Activated CD8-positive, alpha-beta memory T cell treated with anti-CD3 and anti-CD28 coated beads for 4 hours (primary cell): ENCODE measurements at places on chromosomes 5 and 9.

DNA sequence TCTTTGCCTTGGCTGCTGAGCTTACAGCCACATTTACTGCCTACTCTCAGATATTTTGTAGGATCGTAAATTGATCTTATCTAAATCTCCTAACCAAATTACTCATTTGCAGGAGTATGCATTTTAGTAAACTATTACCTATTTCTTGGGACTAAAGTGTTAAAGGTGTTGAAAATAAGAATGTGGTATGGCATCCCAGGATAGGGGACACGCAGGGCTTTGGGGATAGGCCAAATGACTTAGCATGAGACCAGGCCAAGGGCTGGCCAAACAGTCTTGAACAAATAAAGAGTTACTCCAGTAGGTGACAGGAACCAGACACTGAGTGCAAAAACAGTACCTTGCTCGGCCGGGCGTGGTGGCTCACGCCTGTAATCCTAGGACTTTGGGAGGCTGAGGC lies 25.1 kb downstream of the TBC1D2 start:
- no peak for DNase-seq

DNA sequence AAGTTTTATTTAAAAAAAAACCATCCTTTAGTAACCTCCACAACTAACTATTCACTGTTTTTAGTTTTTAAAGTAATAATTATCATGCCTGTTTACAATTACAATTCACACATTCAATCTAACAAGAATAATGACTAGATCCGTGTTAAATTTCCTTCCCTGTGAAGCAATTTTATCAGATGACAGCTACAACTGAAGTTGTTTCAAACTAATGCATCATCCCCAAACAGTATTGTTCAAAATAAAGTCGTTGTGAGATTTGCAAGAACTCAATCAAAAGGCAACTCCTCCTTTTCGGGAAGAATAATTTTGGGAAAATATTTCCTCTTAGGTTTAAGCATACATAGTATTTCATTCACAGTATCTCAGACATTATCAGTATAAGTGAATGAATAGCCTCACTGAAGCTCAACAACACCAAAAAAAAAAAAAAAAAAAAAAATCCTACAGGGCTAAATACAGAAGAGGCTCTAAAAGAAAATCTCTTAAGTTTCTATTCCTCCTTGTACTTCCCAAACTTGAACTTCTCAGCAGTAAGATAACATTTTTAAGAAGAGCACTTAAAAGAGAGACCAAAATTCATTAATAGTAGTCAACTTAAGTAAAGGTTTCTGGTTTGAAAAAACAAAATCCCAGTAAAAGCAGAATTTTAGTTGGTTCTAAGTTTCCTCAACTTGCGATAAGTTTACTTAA lies 9.4 kb downstream of the C9orf72 start:
- DNase-seq: no peak

- DNase-seq: no peak
Measured at GRCh38 chr9:84597131-84597530, 72.4 kb upstream of the NTRK2 start.

DNA sequence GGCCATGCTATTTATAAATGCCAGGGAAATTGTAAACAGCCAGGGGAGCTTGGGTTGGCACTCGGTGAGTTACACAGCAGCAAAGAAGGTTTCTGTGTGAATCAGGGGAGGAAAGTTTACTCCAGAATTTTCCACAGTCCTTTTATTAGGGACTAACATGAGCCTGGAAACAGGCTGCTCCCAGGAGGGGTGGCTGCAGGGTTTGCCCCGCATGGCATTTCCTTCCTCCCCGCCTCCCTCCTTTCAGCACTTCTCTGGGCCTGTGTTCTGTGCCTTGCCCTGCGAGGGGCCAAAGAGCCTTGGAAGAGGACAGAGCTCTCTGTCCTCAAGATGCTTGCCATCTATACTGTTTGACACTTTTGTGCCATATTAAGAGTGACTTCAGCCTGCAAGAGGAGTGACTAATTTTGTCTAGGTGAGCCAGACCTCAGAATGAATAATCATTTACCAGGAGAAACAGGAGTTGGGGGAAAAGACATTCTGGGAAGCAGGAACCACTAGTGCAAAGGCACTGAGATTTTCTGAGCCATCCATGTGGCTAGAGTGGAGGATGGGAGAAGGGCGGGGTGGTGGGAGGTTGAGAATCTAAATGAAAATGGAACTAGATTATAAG lies 1.8 kb downstream of the GSN start:
- no peak for DNase-seq

DNA sequence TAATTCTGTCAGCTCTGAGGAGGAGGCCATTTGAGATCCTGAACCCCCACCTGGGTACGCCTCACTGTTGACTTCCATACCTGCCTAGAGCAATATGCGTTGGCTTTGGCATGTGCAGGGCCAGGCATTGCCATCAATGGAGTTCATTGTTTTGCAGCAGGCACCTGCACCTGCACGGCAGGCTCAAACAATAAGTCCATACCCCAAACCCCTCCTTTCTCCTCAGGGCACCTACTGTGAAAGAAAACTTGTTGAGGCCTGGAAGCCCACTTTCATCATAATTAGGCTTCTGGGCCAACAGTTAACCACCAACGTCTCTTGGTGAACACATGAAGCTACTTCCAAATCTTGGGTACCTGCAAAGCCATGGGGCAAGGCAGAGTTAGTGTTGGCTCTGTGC lies 238.7 kb downstream of the NFIB start:
- DNase-seq: no peak

- no peak for DNase-seq
Measured at GRCh38 chr5:175254155-175254554, 189.8 kb downstream of the DRD1 start.

DNA sequence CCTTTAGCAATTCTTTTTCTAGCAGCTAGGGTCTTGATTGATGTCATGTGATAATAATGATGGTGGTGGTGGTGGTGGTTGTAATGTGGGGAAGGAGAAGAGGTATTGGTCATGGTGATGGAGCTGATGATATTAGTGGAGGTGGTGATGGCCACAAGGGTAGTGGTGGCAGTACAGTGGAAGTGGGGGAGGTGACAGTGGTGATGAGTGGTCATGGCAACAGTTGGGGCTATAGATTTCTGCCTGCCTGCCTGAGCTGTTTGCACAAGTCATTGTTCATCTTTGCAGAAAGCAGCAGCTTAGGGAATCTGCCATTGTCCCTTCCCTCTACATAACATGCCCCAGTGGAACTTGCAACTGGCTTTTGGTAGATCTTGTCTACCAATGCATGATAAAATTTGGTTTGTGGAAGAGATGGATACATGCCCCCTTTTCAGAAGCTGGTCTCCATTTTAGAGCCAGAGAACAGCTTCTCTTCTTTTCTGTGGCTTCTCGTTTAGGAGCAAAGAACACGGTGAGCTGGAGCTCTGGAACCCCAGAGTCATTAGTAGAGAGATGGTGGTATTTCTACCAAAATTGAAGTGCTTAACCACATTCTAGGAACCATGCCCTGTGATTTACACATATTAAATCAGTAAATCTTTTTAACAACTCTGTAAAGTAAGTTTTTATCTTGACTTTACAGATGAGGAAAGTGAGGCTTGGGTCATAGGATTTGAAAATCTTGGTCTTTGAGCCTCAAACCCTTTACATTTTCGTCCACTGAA lies 100.3 kb downstream of the AOPEP start:
- no peak for DNase-seq

DNA sequence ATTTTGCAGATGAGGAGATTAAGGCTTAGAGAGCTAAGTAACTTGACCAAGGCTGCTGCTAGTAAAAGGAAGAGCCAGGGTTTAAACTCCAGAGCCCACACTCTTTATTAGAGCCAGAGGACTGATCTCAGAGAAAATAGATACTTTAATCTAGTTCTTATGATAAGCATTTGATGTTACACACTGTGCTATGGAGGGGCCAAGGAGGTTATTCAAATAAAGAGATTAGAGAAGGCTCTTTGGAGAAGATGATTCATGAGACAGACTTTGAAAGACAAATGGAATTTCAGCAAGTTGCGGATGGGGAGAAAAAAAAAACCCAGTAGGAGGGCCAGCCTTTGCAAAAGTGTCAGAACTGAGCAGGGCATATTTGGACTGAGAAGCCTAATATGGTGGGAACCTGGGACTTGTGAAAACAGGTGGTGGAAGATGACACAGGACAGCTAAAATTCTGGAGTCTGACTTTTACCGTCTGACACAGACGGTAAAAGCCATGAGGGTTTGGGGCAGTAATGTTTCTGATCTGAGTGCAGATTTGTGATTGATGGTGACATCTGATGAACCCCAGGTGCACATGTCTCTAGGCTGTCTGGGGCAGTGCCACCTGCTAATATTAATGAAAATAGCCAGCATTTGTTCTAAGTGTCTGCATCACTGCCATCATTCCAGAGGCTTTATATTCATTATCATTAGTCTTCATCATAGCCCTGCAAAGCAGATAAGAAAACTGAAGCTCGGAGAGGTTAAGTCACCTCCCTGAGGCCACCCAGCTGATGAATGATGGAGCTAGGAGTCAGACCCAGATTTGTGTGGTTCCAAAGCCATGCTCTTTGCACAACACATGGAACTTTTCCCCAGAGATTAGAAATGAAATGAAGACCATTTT lies 65.3 kb upstream of the CXCL14 start:
- DNase-seq: no peak

DNA sequence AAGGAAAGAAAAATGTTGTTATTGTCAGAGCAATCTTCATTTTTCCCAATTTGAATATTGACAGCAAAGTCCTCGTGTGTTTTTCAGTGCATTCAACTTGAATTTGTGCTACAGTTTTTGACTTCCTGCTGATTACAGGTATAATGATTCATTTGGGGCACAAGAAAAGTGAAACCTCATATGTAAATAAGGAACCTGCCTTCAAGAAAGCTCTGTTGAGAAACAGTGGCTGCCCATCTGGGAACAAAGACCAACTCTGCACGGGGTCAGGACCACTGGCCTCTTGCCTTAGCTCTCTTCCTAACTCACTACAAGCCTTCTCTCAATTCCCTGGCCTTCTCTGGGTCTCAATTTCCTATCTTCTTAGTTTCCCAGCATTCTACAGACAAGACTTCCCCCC lies 21.0 kb downstream of the TIMD4 start:
- DNase-seq: no peak
